ENCODE measurements at places on chromosomes 3 and 15. TPM values are rescaled to one million over a fixed set of nuclear protein-coding genes. Genes with fewer than 3 reads are reported as not detected.

GRCh38 chr3:155078711-155079467 is 1.2 kb upstream of the MME start:
- ATAC-seq: no peak

GRCh38 chr3:112482675-112483074 is 16.6 kb downstream of the BTLA start:
- no peak for ATAC-seq

GRCh38 chr15:76576523-76577279 is 240.1 kb downstream of the ISL2 start:
- ATAC-seq: peak; percentile 68

GRCh38 chr3:98504539-98504938 is 7.1 kb downstream of the OR5K2 start:
- ATAC-seq: no peak

DNA sequence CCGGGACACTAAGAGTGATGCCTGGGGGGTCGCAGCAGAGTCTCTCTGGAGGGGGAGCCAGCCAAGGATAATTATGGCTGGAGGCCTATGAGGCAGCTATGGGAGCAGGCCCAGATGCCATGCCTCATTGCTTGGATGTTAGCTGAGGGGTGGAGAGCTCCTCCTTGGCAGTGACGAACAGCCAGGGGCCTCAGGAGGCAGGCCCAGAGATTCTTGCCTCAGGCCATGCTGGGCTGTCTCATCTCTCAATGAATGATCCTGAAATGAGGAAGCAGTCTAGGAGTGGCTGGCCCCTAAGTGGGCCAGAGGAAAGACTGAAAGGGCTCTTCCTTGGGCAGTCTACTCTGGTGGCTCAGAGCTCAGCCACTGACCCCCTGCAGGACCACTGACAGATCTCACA is 21.3 kb downstream of the KIF9 start:
- no peak for ATAC-seq

DNA sequence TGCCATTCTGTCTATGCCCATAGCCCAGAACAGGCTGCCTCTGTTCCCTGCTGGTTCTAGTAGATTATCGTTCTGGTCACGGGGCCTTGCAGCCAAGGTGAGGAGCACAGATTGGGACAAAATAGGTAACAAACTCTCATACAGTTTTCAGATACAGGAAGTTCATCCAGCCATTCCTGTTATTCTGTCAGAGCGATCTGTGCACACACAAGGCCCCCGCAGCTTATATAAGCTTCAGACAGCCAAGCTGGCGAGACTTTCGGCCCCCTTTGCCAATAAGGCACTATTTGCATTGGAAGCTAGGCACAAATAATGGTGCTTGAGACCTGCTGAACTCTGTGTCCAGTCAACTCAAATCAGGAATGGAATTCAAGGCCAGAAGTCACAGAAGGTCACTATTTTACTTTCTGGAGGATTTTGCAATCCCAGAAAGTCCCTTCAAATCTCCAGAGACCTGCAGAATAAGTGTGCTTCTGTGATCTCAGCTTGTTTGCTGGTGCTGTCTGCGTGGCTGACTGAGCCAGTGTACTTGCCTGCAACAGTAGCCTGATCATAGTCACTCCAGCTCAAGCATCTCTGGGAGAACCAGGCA is 69.4 kb downstream of the BFSP2 start:
- ATAC-seq: no peak

Gene CSPG5
- 0.91 TPM for total RNA-seq
